Natural killer cell (primary cell): ENCODE measurements at places on chromosomes 11 and 22. TPM values are rescaled to one million over a fixed set of nuclear protein-coding genes. Genes with fewer than 3 reads are reported as not detected.
A peak's percentile ranks its signal among the peaks of the same experiment; 100 is the strongest.

DNA sequence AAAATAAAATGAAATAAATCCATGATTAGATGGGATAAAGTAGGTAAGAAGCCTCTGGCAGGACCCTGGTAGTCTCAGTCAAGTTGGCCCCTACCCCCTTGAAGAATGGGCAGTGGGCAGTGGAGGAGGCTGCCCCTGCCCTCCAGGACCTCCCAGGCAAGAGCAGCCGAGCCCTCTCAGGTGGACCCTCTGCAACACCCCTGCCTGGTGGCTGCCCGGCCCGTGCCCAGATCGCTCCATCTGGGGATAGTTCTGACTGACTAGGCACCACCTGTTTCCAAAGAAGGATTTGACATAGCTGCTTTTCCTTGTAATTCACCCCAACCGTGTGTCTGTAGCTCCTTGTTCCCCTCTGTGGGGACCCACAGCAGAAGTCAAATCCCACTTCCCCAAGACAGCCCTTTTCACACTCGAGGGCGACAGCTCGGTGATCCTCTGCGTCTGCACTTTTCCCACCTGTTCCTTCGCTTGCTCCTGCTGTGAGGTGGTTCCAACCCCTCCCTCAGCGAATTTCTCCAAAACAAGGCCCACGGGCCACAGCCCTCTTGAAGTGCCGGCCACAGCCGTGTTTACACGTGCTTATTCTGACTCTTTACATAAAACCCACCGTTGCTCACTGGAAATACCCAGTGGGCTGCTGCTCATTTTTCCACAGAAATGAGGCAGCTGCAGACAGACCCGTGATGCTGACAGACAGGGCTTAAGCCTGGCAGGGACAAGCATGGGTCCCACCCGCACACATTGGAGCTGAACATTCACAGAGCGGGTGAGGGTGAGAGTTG, 5.5 kb upstream of the TMPRSS13 start:
- no peak overlapping the region for H3K4me3 ChIP-seq
- peaks cover 30% of the 10 kb centered on the region for H3K4me1 ChIP-seq
- no peak overlapping the region for H3K27ac ChIP-seq
- no peaks in the 10 kb centered on the region for H3K36me3 ChIP-seq
- H3K27me3 ChIP-seq: no peaks in the 10 kb centered on the region
- no peak for DNase-seq

DNA sequence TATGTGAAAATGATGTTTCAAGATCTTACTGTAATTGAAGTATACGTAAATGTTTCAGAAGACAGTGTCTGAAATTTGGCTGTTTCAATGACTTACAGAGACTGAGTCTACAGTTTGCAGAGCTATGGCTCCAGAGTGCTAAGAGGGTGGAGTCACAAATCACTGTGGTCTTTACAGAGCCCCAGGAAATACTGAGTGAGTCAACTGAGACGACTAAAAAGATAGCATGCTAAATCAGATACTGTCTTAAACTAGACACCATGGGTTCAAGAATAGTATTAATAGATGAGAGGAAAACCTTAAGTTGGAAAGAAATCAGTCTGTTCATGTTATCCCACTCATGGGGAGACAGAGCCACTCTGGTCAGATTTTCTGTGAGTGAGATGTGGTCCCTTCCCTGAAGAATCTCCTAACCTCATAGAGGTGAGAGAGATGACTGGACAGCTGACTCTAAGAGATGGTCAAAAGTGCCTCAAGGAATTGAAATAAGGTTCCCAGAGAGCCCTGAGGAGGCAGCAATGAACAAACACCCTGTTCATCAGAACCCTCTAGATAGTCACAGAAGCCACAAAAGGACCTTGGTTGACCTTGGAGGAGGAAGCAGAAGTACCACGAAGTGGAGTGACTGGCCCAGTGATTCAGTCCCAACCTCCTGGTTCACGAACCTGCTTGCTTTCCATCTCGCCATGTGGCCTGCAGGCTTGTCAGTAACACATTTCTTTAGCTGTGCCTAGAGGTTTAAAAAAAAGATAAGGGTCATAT, 30.2 kb downstream of the C11orf91 start:
- no peak overlapping the region for H3K4me3 ChIP-seq
- H3K4me1 ChIP-seq: no peaks in the 10 kb centered on the region
- no peak overlapping the region for H3K27ac ChIP-seq
- H3K36me3 ChIP-seq: no peaks in the 10 kb centered on the region

- H3K4me1 ChIP-seq: no peaks in the 10 kb centered on the region
- no peak overlapping the region for H3K27ac ChIP-seq
- no peaks in the 10 kb centered on the region for H3K27me3 ChIP-seq
- H3K4me3 ChIP-seq: no peak overlapping the region
- no peaks in the 10 kb centered on the region for H3K36me3 ChIP-seq
These were observed 11.9 kb upstream of the PPFIBP2 start for GRCh38 chr11:7501894-7502293.

DNA sequence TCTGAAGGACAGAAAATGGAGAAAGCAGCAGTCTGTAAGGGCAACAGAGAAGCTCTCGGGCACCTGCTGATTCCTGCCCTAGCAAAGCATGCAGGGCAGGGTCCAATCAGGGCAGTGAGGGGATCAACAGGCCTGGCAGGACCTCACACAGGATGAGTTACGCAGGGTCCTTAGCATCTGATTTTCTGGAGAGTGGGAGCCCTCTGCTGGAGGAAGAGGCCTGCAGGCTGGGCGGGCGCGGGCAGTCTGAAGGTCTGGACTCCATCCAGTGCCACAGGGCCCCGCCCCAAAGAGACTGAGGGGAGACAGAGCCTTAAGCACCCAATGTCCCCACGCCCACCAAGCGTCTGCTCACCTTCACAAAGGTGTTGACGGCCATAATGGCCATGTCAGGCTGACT, 28.9 kb downstream of the AP1B1 start:
- no peak for DNase-seq
- H3K4me3 ChIP-seq: no peak overlapping the region
- H3K27me3 ChIP-seq: no peaks in the 10 kb centered on the region
- H3K36me3 ChIP-seq: peaks cover 44% of the 10 kb centered on the region
- no peak overlapping the region for H3K27ac ChIP-seq
- H3K4me1 ChIP-seq: no peaks in the 10 kb centered on the region

GRCh38 chr11:93059117-93059957, 89.9 kb downstream of the MTNR1B start:
- no peak for DNase-seq
- H3K27ac ChIP-seq: no peak overlapping the region
- no peaks in the 10 kb centered on the region for H3K4me1 ChIP-seq
- H3K4me3 ChIP-seq: no peak overlapping the region
- H3K27me3 ChIP-seq: no peaks in the 10 kb centered on the region

DNA sequence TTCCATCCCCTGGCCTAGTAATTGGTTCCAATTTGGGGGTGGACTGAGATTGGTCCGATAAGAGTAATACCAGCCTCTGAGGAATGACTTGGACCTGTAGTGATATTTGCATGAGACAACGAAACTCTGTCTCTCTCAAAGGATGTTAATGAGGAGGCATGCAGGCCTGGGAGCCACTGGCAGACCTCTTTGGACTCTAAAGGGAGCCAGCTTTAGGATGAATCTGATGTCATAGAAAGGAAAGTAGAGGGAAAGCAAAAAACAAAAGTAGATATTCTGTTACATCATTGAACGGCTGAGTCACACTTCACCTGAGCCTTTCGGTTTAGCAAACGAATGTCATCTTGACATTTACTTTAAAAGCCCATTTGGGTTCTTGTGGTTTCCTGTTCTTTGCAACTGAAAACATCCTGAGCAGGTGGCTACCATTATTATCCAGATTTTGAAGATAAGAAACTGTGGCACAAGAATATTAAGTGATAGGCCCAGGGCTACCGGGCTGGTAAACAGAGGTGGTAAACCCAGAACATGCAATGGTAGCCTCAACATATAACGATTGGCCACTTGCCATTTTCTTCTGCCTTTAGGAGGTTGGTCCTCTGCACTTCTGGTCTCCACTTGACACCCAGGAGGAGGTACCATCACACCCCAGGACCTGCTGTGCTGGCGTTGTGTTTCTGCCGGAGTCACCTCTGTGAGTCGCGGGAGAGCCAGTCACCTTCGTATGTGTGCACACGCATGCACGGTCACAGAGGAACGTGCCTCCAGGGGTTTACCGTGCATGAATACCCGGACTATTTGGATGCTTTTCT, 42.7 kb downstream of the RTL6 start:
- H3K27me3 ChIP-seq: no peaks in the 10 kb centered on the region
- no peaks in the 10 kb centered on the region for H3K36me3 ChIP-seq
- H3K27ac ChIP-seq: peak overlapping the region; percentile 26
- H3K4me3 ChIP-seq: no peak overlapping the region
- no peak for DNase-seq
- H3K4me1 ChIP-seq: peaks cover 17% of the 10 kb centered on the region

- H3K27me3 ChIP-seq: no peaks in the 10 kb centered on the region
- no peak overlapping the region for H3K27ac ChIP-seq
- DNase-seq: no peak
- H3K36me3 ChIP-seq: peaks cover 19% of the 10 kb centered on the region
- peaks cover 20% of the 10 kb centered on the region for H3K4me1 ChIP-seq
- H3K4me3 ChIP-seq: no peak overlapping the region
These were observed 2.0 kb downstream of the IGHMBP2 start for GRCh38 chr11:68905421-68906360.

GRCh38 chr22:23098230-23098705, 27.9 kb downstream of the GNAZ start:
- no peak for DNase-seq
- no peaks in the 10 kb centered on the region for H3K36me3 ChIP-seq
- no peaks in the 10 kb centered on the region for H3K27me3 ChIP-seq
- H3K4me1 ChIP-seq: no peaks in the 10 kb centered on the region
- H3K4me3 ChIP-seq: no peak overlapping the region
- no peak overlapping the region for H3K27ac ChIP-seq

DNA sequence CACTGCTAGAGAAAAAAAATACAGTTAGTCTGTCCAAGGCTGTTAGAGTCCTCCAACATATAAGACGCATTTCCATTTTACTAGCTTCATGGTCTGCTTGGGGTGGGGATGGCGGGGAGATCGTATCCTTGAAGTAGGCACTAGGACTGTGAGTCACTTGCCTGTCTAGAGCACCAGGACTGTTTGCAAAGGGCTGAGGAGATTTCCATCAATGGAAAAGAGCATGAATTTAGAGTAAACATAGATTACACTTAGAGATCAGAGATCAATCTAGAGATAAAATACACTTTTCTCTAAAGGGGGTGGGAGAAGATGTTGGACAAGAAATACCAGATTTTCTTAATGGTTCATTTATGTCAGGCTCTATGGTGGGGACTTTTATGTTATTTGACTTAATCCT, 1.7 kb upstream of the MS4A7 start:
- no peak overlapping the region for H3K4me3 ChIP-seq
- DNase-seq: no peak
- peaks cover 9% of the 10 kb centered on the region for H3K4me1 ChIP-seq
- H3K27me3 ChIP-seq: no peaks in the 10 kb centered on the region
- H3K27ac ChIP-seq: no peak overlapping the region

DNA sequence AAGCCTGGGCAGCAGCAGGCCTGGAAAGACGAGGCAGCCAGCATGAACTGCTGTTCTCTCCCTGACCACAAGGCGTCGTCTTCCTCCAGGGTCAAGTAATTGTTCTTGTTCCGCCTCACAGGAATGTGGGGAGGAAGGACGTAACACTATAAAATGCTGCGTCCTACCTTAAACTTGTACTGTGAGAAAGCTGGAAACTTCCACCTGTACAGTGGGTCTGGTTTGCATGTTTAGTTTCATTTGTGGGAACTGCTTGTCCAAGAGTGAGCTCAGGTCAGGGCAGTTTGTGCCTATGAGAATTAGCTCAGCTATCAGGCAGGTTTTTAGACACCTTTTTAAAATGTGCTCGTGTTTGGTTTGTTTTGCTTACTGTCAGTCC, 55.2 kb downstream of the PANX1 start:
- H3K36me3 ChIP-seq: peaks cover 24% of the 10 kb centered on the region
- H3K27ac ChIP-seq: no peak overlapping the region
- peak; percentile 36 for DNase-seq
- H3K4me3 ChIP-seq: no peak overlapping the region

GRCh38 chr11:33674035-33674814, 26.4 kb downstream of the C11orf91 start:
- H3K27ac ChIP-seq: no peak overlapping the region
- no peak overlapping the region for H3K4me3 ChIP-seq
- H3K4me1 ChIP-seq: no peaks in the 10 kb centered on the region
- H3K36me3 ChIP-seq: no peaks in the 10 kb centered on the region
- H3K27me3 ChIP-seq: no peaks in the 10 kb centered on the region

DNA sequence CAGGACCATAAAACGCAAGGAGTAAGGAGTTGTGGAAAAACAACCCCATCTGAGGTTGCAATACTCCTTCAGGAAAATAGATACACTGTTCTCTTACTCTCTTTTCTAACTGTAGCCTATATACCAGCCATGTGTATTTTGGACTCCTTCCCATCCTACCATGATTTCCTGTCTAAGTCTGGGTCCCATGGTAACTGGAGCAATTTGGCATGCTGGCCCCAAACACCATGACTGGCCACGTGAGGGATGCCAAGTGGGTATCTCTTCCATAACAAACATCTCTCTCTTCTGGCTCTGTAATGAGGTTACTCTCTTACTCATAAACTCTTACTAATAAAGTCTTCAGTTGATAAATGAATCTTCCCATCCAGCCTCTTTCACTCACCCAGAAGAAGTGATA, 26.5 kb downstream of the ABTB2 start:
- H3K27ac ChIP-seq: no peak overlapping the region
- no peaks in the 10 kb centered on the region for H3K27me3 ChIP-seq
- H3K4me3 ChIP-seq: no peak overlapping the region
- H3K4me1 ChIP-seq: no peaks in the 10 kb centered on the region
- no peaks in the 10 kb centered on the region for H3K36me3 ChIP-seq
- no peak for DNase-seq

GRCh38 chr22:44375451-44375850, 62.7 kb upstream of the SHISAL1 start:
- no peak overlapping the region for H3K4me3 ChIP-seq
- no peaks in the 10 kb centered on the region for H3K36me3 ChIP-seq
- H3K27ac ChIP-seq: no peak overlapping the region
- peaks cover 3% of the 10 kb centered on the region for H3K27me3 ChIP-seq
- no peak for DNase-seq

GRCh38 chr11:131099013-131099412, 182.7 kb upstream of the SNX19 start:
- H3K27ac ChIP-seq: no peak overlapping the region
- H3K4me1 ChIP-seq: no peaks in the 10 kb centered on the region
- H3K36me3 ChIP-seq: no peaks in the 10 kb centered on the region
- no peak for DNase-seq

GRCh38 chr11:44761551-44761961, 34.8 kb downstream of the TSPAN18 start:
- no peaks in the 10 kb centered on the region for H3K36me3 ChIP-seq
- no peak for DNase-seq
- no peaks in the 10 kb centered on the region for H3K27me3 ChIP-seq
- no peaks in the 10 kb centered on the region for H3K4me1 ChIP-seq

DNA sequence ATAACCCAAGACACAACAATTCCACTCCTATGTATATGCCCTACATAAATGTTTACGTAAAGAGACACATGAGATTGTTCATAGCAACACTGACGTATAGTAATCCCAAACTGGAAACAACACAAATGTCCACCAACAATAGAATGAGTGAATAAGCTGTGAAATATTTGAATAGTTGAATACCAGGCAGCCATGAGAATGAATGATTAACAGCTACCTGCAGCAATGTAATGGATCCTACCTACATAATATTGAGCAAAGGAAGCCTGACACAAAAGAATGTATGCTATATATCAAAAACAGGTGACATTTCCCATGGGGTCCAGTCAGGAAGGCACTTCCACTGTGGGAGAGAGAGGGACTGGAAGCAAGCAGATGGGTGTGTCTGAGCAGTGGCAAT, 92.8 kb upstream of the LINC01488 start:
- H3K4me3 ChIP-seq: no peak overlapping the region
- H3K27me3 ChIP-seq: no peaks in the 10 kb centered on the region

The OR8G1 gene
- total RNA-seq: not detected

The DEFB108B gene
- not detected for total RNA-seq

The IFITM10 gene
- 8.1 TPM for total RNA-seq

The CDC42EP1 gene
- 0.27 TPM for total RNA-seq

The LARGE1 gene
- 2.6 TPM for total RNA-seq

The IL17REL gene
- total RNA-seq: not detected

The EEF1G gene
- 714 TPM for total RNA-seq

The KIF18A gene
- total RNA-seq: 5.5 TPM

The NLRP6 gene
- 2.3 TPM for total RNA-seq

The PIWIL4 gene
- 2.0 TPM for total RNA-seq
